ENCODE measurements at places on chromosomes 11 and 22.
A peak's percentile ranks its signal among the peaks of the same experiment; 100 is the strongest.

DNA sequence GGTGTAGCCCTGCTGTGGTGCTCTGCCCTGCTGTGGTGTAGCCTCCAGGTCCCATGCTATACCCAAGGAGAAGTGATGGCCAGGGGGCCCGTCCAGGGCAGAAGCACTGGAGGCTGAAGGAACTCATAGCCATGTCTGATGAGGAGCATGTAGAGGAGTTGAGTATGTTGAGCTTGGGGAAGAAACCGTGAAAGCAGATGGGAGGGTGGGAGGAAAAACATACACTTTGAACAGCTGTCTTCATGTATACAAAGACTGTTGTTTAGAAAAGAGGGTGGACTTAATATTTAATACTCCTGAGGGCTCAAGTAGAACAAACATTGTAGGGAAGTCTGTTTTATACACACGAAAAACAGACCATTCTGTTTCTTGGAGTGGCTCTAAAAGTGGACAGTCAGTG lies 26.6 kb upstream of the TTC12 start:
- DNase-seq = no peak

DNA sequence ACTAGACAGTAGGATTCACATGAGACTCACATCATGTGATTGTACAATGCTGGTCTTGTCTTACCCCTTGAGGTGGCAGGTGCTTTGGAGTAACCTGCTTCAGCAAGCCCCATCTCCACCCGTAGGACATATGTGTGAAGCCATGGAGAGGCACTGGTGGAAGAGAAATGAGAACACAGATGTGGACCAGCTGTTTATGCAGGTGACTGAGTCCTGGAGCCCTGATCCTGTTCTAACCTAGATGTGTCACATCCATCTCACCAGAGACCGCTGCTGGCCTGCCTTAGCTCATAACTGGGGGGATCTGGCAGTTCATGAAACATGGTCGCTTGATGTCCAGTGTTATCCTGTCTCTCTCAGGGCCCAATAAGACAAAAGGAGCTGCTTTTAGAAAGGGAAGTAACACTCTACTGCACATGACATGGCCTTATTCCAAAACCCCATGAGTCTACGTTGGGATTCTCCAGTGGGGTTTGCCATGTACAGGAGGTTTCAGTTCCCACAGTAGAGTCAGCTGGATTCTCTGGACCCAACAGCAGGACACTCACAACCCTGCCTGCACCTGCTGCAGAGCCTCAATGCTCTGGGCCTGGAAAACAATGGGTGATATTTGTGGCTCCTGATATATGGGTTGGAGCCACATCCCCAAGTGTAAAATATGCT lies 62.0 kb downstream of the GGTLC2 start:
- DNase-seq = no peak

GRCh38 chr22:42273855-42274451 lies 3.5 kb upstream of the TCF20 start:
- DNase-seq = no peak

DNA sequence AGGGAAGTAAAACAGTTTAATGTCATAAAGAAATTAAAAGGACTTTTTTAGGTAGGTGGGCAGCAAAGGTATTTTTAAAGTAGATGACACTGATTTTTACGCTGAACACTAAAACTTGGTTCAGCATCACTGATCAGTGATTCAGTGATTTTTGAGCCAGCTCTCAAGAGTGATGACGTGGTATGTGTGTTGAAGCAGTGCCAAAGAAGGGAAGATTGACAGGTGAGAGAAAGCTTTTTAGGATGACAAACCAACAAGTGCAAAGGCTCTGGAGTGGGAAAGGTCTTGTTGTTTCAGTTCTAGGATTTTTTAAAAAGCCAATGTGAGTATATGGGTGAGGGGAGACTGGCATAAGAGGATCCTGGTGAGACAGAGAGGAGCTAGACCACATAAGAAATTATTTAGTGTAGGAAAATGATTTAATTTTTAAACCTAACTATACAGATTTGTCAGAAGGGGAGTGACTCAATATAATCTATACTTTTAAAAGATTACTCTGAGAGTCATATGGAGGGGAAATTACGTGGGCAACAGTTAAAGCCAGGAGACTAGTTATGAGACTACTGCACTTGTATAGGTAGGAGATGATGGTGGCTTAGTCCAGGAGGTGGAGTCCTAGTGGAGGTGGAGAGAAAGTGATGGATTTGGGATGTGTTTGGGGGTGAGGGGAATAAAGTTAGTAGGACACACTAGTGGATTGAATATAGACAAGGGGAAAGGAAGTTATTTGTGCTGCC lies 17.6 kb upstream of the CALCB start:
- DNase-seq = no peak

DNA sequence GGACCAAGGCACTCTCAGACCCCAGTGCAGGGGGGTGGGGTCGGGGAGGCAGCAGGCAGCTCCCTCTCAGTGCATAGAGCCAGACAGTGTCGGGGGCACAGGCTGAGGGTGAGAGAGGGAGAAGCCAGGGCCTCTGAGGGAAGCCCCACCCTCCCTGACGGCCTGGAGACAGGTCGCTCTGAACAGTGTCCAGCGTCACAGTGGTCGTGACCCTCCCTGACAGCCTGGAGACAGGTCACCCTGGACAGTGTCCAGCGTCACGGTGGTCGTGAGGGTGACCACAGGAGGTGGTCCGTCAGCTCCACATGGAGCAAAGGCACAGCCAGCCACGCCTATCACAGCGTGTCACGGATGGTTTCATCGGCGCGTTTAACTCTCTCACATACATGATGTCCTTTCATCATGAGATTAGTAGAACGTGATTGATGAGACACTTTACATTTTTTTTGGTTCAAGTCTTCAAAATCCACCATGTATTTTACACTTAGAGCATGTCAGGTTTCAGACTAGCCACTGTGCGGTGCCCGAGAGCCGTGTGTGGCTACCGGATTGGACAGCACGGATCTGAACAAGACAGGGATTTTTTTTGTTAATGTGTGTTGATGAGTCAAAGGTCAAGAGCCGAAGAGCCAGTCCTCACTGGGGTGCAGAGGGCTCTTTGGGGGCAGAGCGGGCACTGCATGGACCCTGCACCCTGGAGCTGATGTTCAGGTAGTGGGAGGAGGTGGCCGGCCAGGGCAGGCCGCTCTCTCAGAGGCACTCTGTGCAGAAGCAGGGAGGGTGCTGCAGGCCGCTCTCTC lies 23.9 kb upstream of the PANX2 start:
- no peak for DNase-seq

- no peak for DNase-seq
Observed at GRCh38 chr11:119791701-119792151, 62.7 kb upstream of the NECTIN1 start.

DNA sequence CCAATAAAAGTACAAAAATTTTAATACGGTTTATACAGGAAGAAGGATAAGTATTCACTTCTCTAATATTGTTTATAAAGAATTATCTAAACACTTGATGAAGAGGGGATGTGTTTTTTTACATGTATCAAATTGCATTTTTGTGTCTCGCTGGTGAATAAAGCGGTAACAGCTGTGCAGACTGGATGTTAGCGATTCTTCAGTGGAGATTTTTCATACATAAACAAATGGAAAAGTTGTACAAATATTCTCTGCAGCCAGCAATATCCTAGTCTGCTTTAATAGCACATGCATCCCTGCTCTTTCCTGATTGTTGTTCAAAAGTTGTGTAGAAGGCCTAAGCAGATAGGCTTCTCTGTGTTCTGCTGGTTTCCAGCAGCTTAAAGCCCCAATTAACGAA lies 369.3 kb downstream of the SOX6 start:
- DNase-seq = no peak

DNA sequence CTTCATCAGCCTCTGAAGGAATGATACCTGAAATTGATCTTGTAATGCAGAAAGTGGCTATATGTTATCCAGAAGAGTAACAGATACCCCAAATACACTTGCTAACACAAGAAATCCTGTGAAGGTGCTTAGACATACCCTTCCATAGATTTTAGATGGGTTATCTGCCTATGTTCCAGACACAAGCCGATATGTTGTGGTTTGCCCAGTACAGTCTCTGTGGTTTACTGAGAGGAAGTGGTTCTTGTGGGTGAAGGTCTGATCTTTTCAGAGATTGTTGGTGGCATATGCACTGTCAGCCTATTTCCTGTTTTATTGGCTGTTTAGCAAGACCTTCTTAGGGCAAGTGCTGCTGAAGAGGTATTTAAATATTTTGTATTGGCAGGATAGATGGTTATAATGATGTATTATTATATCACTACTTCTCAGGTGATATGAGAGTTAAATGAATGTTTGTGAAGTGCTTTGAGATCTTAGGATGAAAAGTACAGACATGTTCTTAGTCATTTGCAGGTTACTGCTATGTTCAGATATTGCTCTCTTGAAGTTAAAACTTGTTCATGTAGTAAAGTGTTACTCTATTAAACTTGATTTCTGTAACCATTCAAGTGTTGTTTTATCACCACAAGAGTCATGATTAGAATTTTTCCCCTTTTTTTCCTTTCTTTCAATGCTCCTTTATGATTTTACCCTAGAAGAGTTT lies 8.2 kb downstream of the ARHGEF12 start:
- no peak for DNase-seq

DNA sequence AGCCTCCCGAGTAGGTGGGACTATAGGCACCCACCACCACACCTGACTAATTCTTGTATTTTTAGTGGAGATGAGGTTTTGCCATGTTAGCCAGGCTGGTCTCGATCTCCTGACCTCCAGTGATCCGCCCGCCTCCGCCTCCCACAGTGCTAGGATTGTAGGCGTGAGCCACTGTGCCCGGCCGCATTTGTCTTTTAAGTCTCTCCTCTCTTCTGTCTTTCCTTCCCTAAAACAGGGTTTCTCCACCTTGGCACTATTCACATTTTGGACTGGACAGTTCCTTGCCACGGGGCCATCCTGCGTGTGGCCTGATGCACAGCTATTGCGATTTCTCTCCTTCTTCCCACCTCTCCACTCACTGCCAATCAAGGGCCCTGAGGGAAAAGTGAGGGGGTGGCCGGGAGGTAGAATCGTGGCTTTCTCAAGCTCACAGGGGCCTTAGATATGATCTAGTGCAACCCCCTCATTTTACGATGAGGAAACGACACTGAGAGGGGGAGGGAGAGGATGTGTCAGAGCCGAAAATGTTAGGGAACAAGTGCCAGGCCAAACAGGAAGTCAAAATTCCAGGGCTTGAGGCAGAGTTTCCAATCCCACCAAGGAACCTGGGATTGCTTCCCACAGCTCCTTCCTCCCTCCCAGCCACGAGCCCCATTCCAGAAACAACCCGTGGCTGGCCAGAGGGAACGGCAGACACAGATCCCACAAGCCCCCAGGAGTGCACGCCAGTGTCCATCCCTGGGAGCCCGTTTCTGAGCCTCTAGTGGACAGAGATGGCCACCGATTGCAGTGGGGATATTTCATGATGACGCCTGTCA lies 21.2 kb downstream of the SCGB1A1 start:
- DNase-seq = no peak

GRCh38 chr22:42369250-42370041 lies 62.8 kb downstream of the NFAM1 start:
- peak; percentile 66 for DNase-seq

GRCh38 chr11:11770296-11770695 lies 71.5 kb upstream of the USP47 start:
- no peak for DNase-seq

DNA sequence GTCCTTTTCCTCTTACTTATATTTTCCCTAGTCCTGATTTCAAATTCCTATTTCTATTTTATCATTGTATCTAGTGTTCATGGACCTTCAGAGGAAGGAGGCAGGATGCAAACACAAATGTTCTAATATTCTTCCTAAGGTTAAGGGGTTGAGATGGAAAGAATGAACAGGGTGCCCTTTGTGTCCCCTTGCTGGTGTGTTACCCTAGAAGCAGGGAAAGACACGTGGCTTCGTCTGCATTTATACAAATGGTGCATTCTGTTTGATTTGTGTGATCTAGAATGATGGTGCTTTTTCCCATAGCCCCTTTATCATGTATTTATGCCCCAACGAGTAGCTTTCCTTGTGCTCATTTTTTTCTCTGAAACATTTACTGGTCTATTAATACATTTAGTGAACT lies 76.2 kb downstream of the PLEKHA7 start:
- no peak for DNase-seq

GRCh38 chr11:104695065-104695463 lies 203.2 kb downstream of the CASP12 start:
- no peak for DNase-seq

DNA sequence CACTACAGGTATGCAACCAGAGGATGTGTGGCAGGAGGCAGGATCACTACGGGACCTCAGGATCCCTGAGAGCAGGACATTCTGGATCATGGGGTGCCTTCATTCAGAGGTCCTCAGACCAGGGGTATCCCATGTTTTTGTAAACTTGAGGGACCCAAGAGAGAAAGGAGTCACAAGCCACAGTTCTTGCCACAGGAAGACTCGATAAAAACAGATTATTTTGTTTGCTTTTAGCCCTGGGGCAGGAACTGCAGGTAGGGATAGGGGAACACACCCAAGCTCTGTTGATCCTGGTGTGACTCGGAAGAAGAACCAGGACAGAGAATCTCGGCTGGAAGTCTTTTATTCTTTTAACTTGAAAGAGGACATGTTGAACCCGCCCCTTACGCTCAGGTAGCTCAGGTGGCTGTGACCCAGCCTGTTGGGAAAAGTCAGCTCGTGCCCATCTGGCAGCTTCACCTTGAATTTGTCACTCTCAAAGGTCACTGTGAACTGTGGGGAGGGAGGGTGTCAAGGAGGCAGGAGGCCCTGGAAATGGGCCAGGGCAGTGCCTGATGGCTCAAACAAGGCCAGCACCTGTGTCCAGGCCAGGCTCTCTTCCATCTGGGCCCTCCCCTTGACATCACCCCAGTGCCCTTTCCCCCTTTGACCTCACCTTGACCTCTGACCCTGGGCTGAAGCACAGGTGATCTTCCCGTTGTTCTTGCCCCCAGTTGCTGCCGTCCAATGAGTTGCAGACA lies 9.8 kb downstream of the LGALS2 start:
- no peak for DNase-seq

GRCh38 chr22:48333816-48334735 lies 1493.6 kb downstream of the BRD1 start:
- no peak for DNase-seq

- no peak for DNase-seq
Observed at GRCh38 chr11:81897639-81898038, 836.0 kb downstream of the FAM181B start.

GRCh38 chr11:3675971-3676370 lies 4.8 kb upstream of the CHRNA10 start:
- DNase-seq = no peak

GRCh38 chr11:22957786-22958185 lies 97.5 kb upstream of the CCDC179 start:
- DNase-seq = no peak

GRCh38 chr11:112162761-112163546 lies 940 bp downstream of the IL18 start:
- DNase-seq = no peak

Measured in stimulated activated CD8-positive, alpha-beta memory T cell treated with anti-CD3 and anti-CD28 coated beads, Interleukin-7, amount 100 ng/mL, for 48 hours (primary cell).